ENCODE measurements at places on chromosomes 2 and 18.

DNA sequence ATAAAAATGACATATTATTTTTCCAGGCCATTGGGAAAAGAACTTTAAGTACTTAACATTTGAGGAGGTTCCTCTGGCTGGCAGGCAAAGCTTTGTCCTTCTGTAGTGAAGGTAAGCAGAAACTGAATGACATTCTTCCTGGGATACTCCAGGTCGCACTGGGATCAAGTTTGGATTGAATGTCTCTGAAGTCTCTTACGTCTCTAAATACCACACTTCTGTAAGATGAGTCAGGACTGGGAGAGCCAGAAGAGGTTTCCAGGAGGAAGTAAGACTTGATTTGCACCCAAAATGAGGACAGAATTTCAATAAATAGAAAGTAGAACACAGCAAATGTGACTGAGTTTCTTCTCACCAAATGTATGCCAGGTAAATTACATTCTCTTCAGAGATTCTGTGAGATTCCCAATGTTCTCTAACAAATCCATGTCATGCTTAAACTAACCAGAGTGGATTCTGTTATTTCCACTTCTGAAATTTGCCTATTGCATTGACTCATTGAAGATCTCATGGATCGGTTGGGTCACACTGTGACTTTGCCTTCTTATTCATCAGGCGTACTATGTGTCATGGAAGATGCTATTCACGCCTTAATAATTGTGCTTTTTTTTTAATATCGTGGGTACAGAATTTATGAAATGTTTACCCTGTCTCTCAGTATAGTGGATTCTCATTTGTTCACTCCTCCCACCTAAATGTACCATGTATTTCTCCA lies 25.5 kb upstream of the VIT start:
- no peak for DNase-seq

DNA sequence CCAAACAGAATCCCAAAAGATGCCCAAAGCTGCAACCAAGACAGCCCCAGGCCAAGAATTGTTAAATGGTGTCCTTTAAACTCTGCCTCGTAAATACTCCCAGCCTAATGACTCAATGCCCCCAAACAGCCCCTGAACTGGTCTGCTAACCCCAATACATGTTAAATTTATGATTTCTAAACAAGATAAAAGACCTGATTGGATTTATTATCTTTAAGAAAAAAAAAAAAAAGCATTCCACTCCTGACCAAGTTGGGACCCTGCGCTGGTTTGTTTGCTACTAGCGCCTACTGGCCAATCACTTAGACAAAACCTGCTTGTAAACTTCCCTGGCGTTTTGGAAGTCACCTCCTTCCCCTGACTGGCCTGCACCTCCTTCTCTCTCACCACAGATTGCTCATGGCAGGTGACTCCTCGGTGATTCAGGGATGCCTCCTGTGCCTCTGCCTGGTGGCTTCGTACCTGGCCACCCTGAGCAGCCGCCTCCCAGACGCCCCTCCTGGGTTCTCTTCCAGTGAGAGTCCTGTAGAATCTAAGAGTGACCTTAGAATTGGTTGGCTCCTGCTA lies 121.3 kb downstream of the BCL11A start:
- no peak for DNase-seq

GRCh38 chr18:811182-811891 lies 705 bp downstream of the YES1 start:
- no peak for DNase-seq

GRCh38 chr18:63107171-63107845 lies 212.3 kb downstream of the BCL2 start:
- no peak for DNase-seq

- DNase-seq: no peak
These were observed 332.2 kb upstream of the LRP1B start for GRCh38 chr2:142463047-142463446.

DNA sequence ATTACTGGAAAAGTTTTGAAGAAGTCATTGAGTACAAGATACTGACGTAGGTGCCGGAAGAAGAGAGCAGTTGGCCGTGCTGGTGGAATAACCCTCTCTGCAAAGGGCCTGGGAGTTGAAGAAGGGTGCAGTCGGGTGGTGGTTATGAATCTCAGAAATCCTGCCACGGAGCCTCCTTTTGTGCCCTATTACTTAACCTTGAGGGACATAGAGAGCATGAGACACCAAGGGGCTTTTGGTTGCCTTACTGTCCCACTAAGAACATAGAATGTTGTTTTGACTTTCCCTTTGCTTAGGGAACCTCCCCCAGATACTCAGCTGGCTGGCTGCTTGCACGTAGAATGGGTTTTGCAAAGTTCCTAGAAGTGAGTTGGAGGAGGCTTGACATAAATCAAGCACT lies 1.3 kb upstream of the CD28 start:
- peak; percentile 41 for DNase-seq

DNA sequence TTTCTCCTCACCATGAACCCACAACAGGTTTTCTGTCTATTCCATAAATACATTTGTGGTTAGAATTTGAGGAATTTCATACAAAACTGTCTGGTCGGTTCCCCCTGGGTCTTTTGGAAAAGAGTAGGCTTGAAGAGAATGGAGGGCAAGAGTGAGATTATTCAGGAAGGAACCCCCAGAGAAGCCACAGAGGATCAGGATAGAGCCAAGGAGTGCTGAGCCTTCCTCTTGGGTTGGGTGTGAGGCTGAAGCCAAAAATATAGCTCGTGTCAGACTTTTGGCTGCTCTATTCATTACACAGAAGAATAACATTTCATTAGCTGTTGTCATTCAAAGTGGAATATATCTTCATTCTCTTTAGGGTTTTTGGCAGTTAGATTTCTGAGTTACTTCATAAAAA lies 45.9 kb upstream of the YES1 start:
- no peak for DNase-seq

GRCh38 chr18:62437235-62438017 lies 85.4 kb upstream of the ZCCHC2 start:
- no peak for DNase-seq
